Stimulated activated CD8-positive, alpha-beta memory T cell treated with anti-CD3 and anti-CD28 coated beads, Interleukin-4, amount 100 ng/mL, for 1 hour (primary cell): ENCODE measurements at places on chromosomes 7 and 10.

DNA sequence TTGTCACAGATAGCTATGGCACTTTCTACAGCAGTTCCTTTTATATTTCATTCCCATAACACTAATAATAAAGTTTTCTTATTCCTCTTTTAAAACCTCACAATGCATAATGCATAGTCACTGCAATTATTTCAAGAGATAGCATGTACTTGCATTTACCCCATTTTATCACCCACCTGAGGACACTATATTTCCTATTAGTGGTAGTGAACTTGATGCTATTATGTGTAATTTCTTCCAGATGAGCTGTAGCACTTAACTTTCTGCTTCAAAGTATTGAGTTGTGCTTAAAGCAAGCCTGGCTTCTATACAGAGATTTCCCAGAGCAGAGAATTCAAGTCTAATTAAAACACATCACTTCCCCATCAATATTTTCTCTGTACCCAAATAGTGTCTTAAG lies 461.1 kb downstream of the HTR7 start:
- no peak for DNase-seq

GRCh38 chr10:9833942-9834341 lies 1183.7 kb upstream of the CELF2 start:
- DNase-seq = no peak

GRCh38 chr7:146878901-146879300 lies 762.3 kb downstream of the CNTNAP2 start:
- no peak for DNase-seq

DNA sequence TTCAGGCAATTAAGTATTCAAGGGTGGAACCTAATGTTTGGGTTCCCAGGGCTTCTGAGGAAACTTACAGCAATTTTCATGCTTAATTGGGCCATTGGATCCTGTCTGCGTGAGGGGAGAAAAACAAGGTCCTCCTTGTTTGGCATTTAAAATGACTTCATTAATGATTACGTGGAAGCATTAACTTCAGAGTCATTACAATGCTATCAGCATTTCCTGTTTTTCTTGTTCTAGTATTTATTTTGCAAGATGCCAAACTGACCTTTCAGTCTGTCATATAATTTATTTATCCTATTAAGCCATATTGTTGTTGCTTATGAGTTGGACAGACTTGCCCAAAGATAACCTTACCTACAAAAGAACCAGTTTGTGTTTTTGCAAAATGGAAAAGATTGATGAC lies 324.1 kb upstream of the LRRN3 start:
- no peak for DNase-seq

GRCh38 chr7:129144095-129144833 lies at the start of gene TSPAN33:
TSPAN33 (plus strand) TSS chr7:129144707; CDS start chr7:129144981, 274 bp downstream.
- peak; percentile 21 for DNase-seq

DNA sequence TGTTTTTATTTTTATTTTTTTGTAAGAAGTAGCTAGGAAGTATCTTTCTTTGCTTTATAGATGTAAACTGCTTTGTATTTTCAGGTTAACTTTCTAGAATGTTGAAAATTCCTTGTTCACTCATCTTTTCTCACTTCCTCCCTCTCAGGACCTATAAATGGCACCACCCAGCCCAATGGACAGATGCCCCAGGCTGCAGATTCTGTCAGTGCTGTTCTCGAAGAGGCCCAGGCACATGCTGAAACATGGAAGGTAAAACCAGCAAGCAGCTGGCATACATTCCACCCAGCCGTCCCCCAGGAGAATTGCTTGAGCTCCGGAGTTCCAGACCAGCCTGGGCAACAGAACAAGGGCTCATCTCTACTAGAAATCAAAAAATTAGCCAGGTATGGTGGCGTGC lies 47.1 kb upstream of the PDSS1 start:
- no peak for DNase-seq

- no peak for DNase-seq
These were observed 148.7 kb downstream of the ZMYND11 start for GRCh38 chr10:283916-284356.

DNA sequence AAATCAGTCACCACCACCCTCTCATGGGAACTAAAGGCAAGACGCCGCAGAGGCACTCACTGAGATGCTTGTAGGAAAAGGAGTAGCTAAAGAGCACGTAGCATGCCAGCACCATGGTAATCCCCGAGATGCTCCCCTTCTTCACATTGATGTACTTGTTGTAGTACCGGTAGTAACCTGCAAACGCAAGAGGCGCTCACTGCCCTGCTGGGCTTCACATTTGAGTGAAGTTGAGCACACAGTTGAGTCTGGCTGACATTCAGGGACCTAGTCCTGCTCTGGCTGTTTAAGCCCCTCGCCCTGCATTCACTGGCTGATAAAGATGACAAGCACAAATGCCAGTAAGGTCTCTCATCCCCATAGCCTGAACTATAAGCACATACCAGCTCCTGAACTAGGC lies 6.9 kb downstream of the ATP5MF start:
- DNase-seq = no peak

GRCh38 chr7:137944168-137944567 lies 57.7 kb downstream of the CREB3L2 start:
- no peak for DNase-seq

DNA sequence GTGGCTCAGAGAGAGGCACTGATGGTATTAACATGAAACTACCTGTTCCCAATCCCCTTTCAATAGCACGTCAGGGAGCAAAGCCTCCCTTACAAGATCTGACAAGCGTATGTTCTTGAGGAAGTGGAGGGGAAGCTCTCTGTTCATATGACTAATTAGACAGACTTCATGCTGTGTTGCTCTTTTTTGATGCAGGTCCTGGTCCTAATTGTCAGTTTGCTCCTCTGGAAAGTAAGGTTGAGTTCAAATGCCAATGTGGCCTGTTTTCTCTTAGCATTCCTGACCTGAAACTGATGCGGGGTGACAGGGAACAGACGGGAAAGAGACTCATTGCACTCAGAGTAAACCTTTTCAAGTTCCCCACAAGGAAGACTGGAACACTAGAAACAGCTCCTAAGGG lies 27.0 kb upstream of the TBX20 start:
- DNase-seq = no peak

GRCh38 chr10:49398000-49398861 lies 2.3 kb upstream of the DRGX start:
- DNase-seq = peak; percentile 16

DNA sequence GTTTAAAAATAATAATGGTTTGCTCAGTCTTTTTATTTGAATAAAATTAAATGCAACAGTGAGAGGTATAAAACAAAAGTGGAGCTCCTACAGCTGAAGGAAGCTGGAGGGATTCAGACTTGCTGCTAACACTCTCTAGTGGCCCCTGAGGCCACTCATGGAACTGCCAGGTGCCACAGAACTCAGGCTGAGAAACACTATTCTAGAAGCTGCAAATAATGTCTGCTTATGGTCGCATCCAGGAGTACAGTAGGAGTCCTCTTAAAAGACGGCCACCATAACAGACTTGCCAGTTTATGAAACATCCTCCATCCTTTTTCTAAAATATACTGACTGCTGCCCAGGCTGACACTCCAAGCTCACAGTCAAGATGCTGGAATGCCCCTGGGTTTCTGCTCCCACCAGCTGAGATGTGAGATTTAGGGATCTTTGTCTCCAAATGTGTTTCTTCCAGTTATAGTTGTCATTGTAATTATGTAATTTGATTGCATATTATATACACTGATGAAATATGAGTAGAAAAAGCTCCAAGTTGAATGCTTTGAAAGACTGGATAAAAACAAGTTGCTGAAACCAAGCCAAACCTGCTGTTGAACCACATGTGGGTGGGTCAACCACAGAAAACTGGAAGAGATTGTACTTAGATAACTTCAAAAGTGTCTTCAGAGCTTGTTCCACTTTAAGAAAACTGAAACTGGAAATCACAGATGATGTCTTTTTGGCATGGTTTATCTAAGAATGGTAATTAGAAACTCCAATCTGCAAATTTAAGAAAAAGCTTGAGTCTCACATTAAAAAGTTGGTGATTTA lies 213.7 kb upstream of the AOAH start:
- DNase-seq = no peak

- no peak for DNase-seq
These were observed 34.4 kb upstream of the SLF2 start for GRCh38 chr10:100878291-100878910.

- no peak for DNase-seq
These were observed 6.7 kb downstream of the ZNF518A start for GRCh38 chr10:96136810-96137209.

DNA sequence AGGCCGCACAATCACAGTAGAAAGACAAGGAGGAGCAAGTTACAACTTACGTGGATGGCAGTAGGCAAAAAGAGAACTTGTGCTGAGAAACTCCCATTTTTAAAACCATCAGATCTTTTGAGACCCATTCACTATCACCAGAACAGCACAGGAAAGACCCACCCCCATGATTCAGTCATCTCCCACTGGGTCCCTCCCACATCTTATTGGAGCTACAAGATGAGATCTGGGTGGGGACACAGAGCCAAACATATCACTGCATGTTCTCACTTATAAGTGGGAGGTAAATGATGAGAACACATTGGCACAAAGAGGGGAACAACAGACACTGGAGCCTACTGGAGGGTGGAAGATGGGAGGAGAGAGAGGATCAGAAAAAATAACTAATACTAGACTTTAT lies 32.4 kb downstream of the NOLC1 start:
- no peak for DNase-seq

DNA sequence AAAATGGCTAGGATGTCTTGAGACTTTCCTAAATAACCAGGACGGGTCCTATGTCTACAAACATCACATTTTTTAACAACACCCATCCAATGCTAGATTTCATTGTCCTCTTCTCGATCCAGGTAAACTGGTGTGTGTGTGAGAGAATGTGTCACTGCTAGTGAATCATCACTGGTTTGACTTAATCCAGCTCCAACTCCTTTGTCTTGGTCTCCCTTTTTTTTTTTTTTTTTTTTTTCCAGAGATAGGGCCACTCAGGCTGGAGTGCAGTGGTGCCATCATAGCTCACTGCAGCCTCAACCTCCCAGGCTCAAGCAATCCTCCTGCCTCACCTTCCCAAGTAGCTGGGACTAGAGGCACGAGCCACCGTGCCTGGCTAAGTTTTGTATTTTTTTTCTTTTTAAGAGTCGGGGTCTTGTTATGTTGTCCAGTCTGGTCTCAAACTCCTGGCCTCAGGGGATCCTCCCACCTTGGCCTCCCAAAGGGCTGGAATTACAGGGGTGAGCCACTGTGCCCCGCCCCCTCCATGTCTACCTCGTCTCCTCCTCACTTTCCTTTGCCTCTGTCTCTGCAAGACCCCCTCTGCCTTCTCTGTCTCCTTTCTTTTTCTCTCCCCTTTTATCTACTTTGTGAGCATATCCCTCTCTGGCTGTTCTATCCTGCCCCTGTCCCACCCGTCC lies 2.2 kb upstream of the UFSP1 start:
- no peak for DNase-seq

- no peak for DNase-seq
These were observed 6.9 kb downstream of the CYCS start for GRCh38 chr7:25118048-25118753.

- no peak for DNase-seq
These were observed 104.9 kb upstream of the LEP start for GRCh38 chr7:128136215-128136597.

GRCh38 chr10:97058521-97058920 lies 127.2 kb downstream of the SLIT1 start:
- DNase-seq = no peak

GRCh38 chr10:83959328-83959727 lies 180.0 kb upstream of the GHITM start:
- DNase-seq = no peak

DNA sequence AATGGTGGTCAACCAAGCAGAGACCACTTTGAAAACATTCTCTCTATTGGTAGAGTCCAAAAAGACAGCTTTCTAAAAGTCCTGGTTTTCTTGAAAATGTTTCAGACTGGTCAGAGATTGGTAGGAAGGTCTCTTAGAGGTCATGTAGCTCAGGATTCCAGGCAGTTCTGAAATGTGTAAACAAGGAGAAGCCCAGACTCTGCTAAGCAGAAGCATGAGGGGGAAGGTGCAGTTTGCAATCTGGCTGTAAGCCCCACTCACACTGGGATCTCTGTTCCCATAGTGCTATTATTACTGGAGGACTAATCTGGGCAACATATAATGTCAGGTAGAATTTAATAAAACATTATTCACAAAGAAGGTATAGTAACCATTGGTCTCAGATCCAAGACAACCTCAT lies 101.1 kb downstream of the MAGI2 start:
- DNase-seq = no peak

GRCh38 chr7:138701537-138701923 lies 368 bp upstream of the SVOPL start:
- DNase-seq = no peak

DNA sequence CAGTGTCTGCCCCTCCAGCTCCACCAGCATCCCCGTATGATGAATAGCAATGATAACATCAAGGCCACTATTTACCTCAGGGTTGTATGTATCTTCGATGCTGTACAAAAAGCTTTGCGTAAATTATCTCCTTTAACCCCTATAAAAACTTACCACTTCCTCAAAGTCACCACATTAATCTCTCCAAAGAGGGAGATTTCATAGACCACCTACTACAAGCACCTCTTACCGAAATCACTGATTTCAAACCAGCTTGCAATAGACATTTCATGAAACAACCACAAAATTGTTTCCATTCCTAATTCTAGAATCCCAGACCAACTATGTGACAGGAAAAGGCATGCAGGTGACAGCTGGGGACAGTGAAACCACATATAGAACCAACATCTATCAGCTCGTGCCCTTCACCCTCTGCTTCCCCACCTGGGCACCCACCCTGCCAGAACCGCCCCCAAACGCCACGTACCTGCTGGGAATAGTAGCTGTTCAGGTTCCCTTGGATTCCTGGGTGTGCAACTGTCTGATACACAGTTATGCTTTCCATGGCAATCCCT lies 20.1 kb upstream of the MMP21 start:
- DNase-seq = no peak

DNA sequence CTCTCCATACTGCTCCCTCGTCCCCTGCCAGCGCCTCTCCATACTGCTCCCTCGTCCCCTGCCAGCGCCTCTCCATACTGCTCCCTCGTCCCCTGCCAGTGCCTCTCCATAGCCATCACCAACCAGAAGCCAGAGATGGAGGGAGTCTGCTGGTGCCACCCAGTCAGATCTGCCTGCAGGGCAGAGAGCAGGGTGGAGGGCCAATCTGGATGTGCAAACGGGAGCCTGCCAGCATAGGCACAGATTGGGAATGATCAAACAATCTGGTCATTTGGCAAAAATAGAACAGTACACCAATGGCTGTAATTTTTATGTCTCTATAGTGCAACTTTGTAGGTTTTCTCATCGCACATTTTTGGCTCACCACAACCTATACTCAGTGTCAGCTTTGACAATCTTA lies 76.9 kb upstream of the LRRC4 start:
- DNase-seq = no peak

DNA sequence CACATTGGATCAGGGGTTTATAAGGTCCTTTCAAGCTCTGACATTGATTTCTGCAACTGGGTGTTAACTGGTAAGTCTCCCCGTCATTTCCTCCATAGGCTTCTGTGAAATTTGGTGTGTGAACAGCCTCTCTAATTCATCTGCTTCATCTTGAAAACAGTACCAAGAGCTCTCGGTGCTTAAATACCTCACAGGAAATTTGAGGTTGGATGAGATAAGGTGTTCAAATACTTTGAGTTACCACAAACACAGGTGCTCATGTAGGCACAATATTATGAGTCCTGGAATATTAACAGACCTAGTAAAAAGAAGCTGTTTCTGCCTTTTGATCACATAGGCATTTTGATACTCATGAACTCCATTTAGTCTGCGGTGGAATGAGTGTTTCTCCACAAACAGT lies 85.2 kb downstream of the RTKN2 start:
- no peak for DNase-seq

- no peak for DNase-seq
These were observed 20.7 kb downstream of the AVL9 start for GRCh38 chr7:32515890-32516550.
